ENCODE measurements at places on chromosomes 4 and X. TPM values are rescaled to one million over a fixed set of nuclear protein-coding genes. Genes with fewer than 3 reads are reported as not detected.

Gene TCP11X2
- not detected for total RNA-seq

Gene HTN1
- total RNA-seq = not detected

Gene ZMAT1
- not detected for total RNA-seq

Gene ITGB1BP2
- total RNA-seq = 3.0 TPM

Gene NPY1R
- total RNA-seq = under 0.01 TPM

GRCh38 chr4:2786794-2787229 lies 6.1 kb upstream of the SH3BP2 start:
- no peaks in the 10 kb centered on the region for H3K36me3 ChIP-seq
- H3K4me3 ChIP-seq = no peak overlapping the region
- H3K27me3 ChIP-seq = peaks cover 4% of the 10 kb centered on the region
- H3K27ac ChIP-seq = no peak overlapping the region
- H3K4me1 ChIP-seq = peaks cover 2% of the 10 kb centered on the region

GRCh38 chr4:10620935-10621488 lies 63.6 kb downstream of the CLNK start:
- peaks cover 3% of the 10 kb centered on the region for H3K4me1 ChIP-seq
- H3K27me3 ChIP-seq = peaks cover 4% of the 10 kb centered on the region
- no peak overlapping the region for H3K27ac ChIP-seq
- no peak overlapping the region for H3K4me3 ChIP-seq
- no peaks in the 10 kb centered on the region for H3K36me3 ChIP-seq
- no peak for DNase-seq

DNA sequence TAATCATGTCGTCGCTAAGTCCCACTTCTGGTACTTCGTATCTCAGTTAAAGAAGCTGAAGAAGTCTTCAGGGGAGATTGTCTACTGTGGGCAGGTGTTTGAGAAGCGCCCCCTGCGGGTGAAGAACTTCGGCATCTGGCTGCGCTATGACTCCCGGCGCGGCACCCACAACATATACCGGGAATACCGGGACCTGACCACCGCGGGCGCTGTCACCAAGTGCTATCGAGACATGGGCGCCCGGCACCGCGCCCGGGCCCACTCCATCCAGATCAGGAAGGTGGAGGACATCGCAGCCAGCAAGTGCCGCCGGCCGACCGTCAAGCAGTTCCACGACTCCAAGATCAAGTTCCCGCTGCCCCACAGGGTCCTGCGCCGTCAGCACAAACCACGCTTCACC lies 11.3 kb downstream of the PNCK start:
- no peak overlapping the region for H3K4me3 ChIP-seq
- H3K36me3 ChIP-seq = no peaks in the 10 kb centered on the region

- peaks cover 1% of the 10 kb centered on the region for H3K4me1 ChIP-seq
- no peak overlapping the region for H3K4me3 ChIP-seq
- no peak for DNase-seq
- H3K36me3 ChIP-seq = 0 out of 2 replicates have a peak, but pooled peaks cover 2% of the 10 kb centered on the region
- no peak overlapping the region for H3K27ac ChIP-seq
Observed at GRCh38 chr4:7750523-7750922, 189.1 kb downstream of the AFAP1 start.

DNA sequence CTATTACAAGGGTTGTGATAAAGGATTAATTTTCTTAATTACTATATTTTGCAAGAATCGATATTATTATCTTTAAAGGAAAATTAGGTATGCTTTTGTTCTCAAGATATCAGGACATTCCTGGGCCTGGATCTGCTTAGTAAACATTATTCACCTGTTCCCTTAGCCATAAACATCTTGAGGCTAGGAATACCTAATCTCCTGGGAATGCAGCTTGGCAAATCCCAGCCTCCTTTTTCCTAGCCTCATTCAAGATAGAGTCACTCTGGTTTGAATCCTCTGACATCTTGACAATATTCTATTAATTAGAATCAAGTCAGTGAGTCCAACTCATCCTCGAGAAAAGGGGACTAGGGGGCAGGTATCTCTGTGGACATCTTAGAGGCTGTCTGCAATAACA lies 327.1 kb downstream of the STIM2 start:
- DNase-seq = no peak
- H3K4me1 ChIP-seq = no peaks in the 10 kb centered on the region
- no peaks in the 10 kb centered on the region for H3K27me3 ChIP-seq
- no peaks in the 10 kb centered on the region for H3K36me3 ChIP-seq
- H3K27ac ChIP-seq = no peak overlapping the region
- H3K4me3 ChIP-seq = no peak overlapping the region

DNA sequence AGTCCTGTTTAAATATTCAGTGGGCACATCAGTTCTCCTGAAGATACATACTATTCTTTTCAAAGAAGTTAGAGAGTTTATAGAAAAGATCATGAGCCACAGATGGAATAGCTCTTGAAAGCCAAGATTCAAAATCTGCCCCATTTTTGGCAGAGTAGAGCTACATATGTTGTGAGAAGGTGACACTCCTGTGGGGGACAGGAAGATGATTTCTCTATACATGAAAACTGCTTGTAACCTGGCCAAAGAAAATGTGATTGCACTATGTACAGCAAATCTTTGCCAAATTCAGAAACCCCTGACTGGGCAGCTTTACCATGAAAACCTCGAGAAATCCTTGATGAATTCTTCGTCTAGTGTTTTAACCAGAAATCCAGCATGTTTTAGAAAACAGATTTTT lies 44.9 kb downstream of the GPM6A start:
- DNase-seq = no peak
- H3K27me3 ChIP-seq = no peaks in the 10 kb centered on the region
- H3K27ac ChIP-seq = no peak overlapping the region
- no peaks in the 10 kb centered on the region for H3K4me1 ChIP-seq

- DNase-seq = no peak
- no peaks in the 10 kb centered on the region for H3K36me3 ChIP-seq
- no peaks in the 10 kb centered on the region for H3K27me3 ChIP-seq
- no peak overlapping the region for H3K4me3 ChIP-seq
- H3K27ac ChIP-seq = no peak overlapping the region
Observed at GRCh38 chr4:185502386-185502785, 30.9 kb upstream of the CCDC110 start.

DNA sequence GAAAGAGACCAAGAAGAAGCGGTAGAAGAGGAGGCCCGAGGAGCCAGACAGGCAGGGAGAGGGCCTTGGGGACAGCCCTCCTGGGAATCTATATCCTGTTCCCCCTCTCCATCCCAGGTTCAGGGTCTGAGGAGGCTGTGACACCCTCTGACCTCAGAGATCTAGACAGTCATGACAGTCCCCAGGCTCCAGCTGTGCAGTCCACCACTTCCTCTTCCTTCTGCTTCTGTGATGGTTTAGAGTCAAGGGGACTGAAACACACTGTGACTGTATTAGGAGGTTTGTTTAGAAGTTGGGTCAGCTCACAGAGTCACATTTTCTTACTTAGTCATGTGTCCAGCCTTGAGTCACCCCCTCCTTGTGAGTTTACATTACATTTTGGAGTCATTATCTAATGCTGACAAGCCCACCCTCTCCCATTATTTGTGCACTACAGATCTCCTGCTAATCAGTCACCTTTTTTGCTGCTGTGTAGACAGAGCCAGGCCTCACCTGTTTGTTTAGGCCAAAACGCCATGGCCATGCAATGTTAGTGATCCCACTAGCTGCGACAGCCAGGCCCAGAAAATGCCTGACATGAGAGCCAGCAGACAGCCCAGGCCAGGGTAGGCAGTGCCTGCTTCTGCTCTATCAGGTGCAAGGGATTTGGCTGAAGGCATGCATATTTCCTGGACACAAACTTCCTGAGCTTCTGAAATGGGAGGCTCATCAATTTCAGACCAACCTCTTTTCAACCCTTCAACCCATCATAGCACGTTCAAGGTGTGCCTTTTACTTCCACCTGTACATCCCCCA lies 26.0 kb downstream of the MANBA start:
- no peak overlapping the region for H3K4me3 ChIP-seq
- peak overlapping the region; percentile 68 for H3K27ac ChIP-seq
- DNase-seq = peak; percentile 84
- H3K27me3 ChIP-seq = no peaks in the 10 kb centered on the region
- no peaks in the 10 kb centered on the region for H3K36me3 ChIP-seq
- H3K4me1 ChIP-seq = peaks cover 14% of the 10 kb centered on the region

DNA sequence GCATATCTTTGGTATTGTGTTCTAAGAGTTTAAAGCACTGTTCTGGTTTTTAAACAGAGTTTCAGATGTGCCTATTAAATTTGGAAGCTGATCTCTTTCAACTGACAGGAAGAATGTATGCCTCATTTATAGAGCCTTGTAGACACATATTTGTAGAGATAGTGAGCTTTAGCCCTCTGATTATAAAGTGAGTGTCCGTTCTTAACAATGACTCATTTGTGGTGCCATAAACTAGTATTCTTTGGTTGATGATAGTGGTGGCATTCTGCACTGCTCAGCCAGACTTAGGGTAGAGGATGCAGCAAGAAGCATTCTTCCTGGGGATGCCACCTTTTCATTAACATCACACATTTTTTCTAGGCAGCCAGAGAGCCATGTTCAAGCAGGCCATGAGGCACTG lies 121.7 kb downstream of the TLL1 start:
- DNase-seq = no peak
- no peaks in the 10 kb centered on the region for H3K4me1 ChIP-seq
- H3K4me3 ChIP-seq = no peak overlapping the region
- H3K27me3 ChIP-seq = no peaks in the 10 kb centered on the region
- H3K36me3 ChIP-seq = no peaks in the 10 kb centered on the region

- no peaks in the 10 kb centered on the region for H3K36me3 ChIP-seq
- no peaks in the 10 kb centered on the region for H3K27me3 ChIP-seq
- DNase-seq = no peak
- H3K27ac ChIP-seq = no peak overlapping the region
- H3K4me1 ChIP-seq = no peaks in the 10 kb centered on the region
Observed at GRCh38 chr4:172751550-172751949, 417.1 kb upstream of the GALNT7 start.

DNA sequence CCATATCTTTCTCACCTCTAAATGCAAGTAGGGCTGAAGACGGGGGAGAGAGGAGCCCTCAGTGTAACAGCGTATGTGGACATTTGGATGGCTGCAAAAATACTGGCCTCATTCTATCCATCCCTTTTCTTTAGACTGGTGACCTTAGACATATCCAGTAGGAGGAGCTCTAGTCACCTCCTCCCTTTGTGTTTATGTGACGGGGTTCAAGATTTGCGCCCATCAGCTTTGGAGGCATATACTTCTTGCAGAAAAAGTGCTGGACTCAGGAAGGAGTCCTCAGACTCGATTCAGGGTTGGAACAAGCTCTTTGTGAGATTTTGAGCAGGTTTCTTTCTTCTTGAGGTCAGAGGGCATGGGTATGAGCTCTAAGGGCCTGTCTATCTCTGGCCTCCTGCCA lies 86.2 kb downstream of the MAMLD1 start:
- no peak overlapping the region for H3K4me3 ChIP-seq
- H3K27ac ChIP-seq = no peak overlapping the region
- H3K4me1 ChIP-seq = no peaks in the 10 kb centered on the region
- no peak for DNase-seq
- H3K27me3 ChIP-seq = no peaks in the 10 kb centered on the region

GRCh38 chr4:113781439-113782040 lies 20.0 kb upstream of the CAMK2D start:
- H3K4me1 ChIP-seq = peaks cover 4% of the 10 kb centered on the region
- H3K27ac ChIP-seq = no peak overlapping the region
- no peaks in the 10 kb centered on the region for H3K36me3 ChIP-seq
- peak; percentile 55 for DNase-seq
- H3K4me3 ChIP-seq = no peak overlapping the region

DNA sequence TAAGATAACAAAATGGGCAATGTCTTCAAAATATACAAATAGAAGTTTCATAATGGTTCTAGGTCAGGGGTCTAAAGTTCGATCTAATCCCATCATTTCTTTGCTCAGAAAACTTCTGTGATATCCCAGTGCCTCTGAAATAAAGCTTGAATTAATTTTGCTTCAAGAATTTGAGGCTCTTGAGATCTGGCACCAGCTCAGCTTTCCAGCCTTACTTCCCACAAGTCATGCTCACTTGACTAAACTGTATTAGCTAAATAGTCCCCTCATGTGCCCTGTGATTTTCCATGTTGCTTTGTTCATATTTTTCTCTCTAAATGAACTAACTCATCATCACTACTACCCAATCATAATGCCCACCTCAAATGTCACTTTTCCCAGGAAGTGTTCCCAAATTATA lies 50.8 kb upstream of the MBNL3 start:
- no peak for DNase-seq
- H3K27ac ChIP-seq = no peak overlapping the region
- no peaks in the 10 kb centered on the region for H3K36me3 ChIP-seq

GRCh38 chr4:24793219-24794005 lies 2.0 kb upstream of the SOD3 start:
- H3K4me1 ChIP-seq = peaks cover 9% of the 10 kb centered on the region
- H3K36me3 ChIP-seq = no peaks in the 10 kb centered on the region
- no peak overlapping the region for H3K27ac ChIP-seq
- no peak overlapping the region for H3K4me3 ChIP-seq

Data from IMR-90 (cell line).